Stimulated activated CD8-positive, alpha-beta memory T cell treated with anti-CD3 and anti-CD28 coated beads, Interleukin-7, amount 100 ng/mL, for 1 hour (primary cell): ENCODE measurements at places on chromosomes 3 and 15.

DNA sequence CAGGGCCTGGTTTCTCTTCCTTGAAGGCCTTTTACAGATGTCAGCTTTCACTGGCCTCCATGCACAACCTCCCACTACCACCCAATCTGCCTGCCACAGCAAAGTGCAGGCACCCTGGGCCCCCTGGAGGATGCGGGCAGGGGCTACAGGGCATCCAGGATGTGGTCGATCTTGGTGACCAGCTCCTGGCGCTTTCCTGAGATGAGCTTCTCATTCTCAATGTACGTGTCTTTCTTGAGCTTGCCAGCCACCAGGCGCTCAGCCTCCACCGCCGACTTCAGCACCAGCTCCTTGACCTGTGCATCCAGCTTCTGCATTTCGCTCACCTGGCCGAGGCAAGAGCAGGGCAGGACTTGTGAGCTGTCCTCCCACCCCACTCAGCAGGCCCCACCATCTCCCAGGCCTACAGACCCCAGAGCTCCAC lies 30.3 kb downstream of the RPN1 start:
- no peak for DNase-seq

- DNase-seq = no peak
These were observed 168.5 kb upstream of the FAM3D start for GRCh38 chr3:58835086-58835485.

DNA sequence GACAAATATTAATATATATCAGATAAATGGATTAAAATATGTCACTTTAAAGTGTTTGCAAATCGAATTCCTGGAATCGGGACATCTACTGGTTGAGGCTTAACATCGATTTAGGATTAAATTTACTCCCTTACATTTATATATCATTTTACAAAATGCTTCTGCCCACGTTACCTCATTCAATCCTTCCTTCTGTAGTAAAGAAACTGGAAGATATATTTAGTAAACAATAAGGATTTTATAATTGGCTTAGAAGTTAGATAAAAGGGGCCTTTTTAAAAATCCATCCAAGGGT lies 1.3 kb downstream of the CLPX start:
- DNase-seq = no peak

DNA sequence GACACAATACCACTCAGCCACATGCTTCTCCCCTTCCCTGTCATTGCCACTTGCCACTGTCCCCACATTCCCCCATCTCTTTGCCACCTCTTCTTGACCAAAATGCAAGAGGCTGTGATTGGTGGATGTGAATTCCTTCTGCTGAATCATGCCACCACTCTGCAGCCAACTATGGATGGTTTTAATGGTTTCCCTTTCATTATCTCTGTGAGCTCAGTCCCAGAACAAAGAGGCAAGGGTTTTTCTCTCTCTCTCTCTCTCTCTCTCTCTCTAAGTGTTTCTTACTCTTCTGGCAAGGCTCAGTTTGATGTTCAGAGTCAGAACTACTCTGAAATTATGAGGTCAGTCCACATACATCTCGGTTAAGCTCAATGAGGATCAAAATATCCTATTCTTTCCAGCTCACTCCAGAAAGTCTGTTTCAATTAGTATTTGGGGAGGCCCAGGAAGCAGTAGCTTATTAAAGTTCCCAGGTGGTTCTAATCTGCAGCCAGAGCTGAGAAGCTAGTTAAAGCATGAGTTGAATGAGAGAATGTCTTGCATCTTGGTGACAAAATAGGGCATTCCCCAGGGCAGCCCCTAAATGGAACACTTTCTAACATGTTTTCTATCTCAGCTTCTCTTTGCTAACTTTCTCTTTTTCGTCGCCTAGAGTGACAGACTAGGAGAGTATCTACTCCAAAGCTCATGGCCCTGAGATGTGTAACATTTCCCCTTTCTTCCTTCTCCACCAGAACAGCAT lies 8.5 kb upstream of the ILDR1 start:
- no peak for DNase-seq

- DNase-seq = no peak
These were observed 228.7 kb downstream of the SLCO3A1 start for GRCh38 chr15:92082006-92082843.

DNA sequence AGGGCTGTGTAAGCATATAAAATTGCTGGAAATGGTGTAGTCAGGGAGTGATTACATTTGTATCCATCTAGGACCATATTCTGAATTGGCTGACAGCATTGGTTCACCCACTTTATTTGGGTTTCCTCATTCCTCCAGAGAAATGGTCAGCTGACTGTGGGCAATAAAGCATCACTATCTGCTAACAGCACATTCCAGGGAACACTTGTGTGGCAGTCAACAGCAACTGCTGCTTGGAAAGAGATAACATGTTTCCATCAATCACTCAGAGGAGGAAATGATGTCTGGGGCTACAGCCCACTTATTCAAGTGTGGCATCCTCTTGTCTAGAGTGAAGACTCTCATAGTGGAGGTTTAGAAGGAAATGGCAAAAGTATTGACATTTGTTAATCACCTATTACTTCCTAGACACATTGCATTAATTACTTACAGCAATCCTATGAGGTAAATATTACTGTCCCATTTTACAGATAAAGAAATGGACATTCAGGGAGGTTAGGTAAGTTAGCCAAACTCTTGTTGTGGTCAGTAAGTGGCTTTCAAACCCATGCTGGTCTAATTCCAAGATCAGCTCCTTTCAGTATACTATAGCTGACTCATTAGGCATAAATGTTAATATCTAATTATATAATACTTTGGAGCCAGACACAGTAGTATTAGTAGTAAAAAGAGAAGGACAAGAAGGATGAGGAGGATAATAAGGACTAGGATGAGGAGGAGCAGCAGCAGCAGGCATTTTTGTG lies 247.8 kb downstream of the ALCAM start:
- DNase-seq = no peak

GRCh38 chr15:50044904-50045303 lies 74.1 kb downstream of the ATP8B4 start:
- no peak for DNase-seq

DNA sequence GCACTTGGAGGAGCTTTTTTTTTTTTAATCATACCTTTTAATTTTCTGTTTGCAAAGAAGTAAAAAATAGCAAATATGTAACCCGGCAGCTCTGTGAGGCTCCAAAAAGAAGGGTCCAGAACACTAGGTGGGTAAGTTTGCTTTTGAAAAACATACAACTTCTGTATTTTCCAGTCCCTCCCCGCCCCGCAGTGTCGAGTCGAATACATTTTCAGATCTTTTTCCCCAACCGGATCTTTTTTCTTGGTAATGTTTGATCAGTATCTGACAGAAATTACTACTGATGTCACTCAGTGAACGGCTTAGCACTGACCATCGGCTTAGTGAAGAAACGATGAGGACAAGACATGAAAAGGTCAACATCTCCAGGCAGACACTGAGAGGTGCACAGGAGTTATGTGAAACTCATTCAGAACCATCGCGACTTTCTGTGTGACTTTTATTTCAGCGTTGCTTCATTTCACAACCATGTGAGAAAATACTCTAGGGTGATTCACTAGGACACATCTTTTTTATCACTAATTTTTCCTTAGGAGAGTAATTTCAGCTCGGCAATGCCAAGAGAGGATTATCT lies 11.0 kb downstream of the ISL2 start:
- DNase-seq = no peak

DNA sequence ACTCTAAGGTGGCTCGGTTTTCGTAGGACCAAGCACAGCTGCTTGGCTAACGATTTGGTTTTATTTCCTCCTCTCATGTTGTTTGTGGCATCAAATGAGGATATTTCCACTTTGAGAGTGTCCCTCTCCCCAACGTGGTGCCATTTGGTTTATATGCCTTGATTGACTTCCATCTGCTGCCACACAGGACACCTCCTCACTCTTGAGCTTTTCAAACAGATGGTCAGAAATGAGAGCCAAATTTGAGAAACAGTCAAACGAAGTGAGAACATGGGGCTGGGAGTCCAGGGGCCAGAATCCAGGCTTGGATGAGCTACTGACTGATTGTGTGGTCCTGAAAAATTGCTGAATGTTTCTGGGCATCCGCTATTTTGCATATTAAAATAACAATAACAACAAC lies 43.5 kb downstream of the CEMIP start:
- no peak for DNase-seq

GRCh38 chr3:100029689-100030088 lies 84.6 kb downstream of the FILIP1L start:
- DNase-seq = no peak

GRCh38 chr3:157467200-157467599 lies 30.6 kb downstream of the PTX3 start:
- no peak for DNase-seq

DNA sequence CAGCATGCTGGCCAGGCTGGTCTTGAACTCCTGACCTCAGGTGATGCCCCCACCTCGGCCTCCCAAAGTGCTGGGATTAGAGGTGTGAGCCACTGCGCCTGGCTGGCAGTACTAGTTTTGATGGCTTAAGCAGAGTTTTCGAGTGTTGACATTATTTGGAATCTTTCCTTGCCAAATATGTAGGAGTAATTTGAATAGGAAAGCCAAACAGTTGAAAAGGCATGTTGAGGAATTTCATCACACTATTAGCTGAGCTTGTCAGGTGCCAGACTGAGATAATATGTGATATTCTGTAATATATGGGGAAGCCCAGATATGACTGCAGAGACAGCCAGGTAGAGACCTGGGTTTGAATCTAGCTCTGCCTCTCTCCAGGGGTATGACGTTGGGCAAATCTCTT lies 109.3 kb downstream of the SV2B start:
- no peak for DNase-seq

- no peak for DNase-seq
These were observed 373.1 kb downstream of the FOXP1 start for GRCh38 chr3:71210257-71211007.
